ENCODE measurements at places on chromosomes 11 and 22. TPM values are rescaled to one million over a fixed set of nuclear protein-coding genes. Genes with fewer than 3 reads are reported as not detected.

The MRGPRX3 gene
- polyA plus RNA-seq = not detected

The ADM2 gene
- polyA plus RNA-seq = 0.31 TPM

The SLN gene
- polyA plus RNA-seq = not detected

The OR4D5 gene
- polyA plus RNA-seq = not detected

The UBQLN3 gene
- 0.06 TPM for polyA plus RNA-seq

The EIF3L gene
- 1,019 TPM for polyA plus RNA-seq

The BBS1 gene
- 58.4 TPM for polyA plus RNA-seq

The ALG9 gene
- 50.9 TPM for polyA plus RNA-seq

The CWF19L2 gene
- 19.4 TPM for polyA plus RNA-seq

The C11orf97 gene
- polyA plus RNA-seq = 2.0 TPM

The C11orf91 gene
- not detected for polyA plus RNA-seq

The ARHGEF17 gene
- polyA plus RNA-seq = 81.4 TPM

The CCDC188 gene
- 3.9 TPM for polyA plus RNA-seq

The CD81 gene
- polyA plus RNA-seq = 628 TPM
